ENCODE measurements at places on chromosomes 6 and 20.

DNA sequence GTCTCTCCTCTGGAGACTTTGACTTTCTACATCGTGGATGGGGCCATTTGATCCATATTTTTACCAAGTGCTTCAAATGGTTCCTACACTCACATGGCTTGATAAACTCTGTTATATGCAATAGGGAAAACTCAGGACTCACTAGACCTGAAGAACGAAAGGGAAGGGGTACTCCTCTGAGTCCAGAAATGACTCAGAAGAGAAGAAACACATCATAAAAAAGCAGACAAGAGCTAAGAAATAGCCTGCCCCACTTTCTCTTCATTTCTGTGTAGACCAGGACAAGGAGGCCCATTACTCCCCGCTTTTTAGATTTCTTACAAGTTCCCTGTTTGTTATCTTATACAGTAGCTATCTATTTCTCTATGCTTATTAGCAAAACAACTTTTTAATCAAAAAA is 369.8 kb upstream of the ARID1B start:
- DNase-seq: no peak

GRCh38 chr6:30150671-30151395 is 10.2 kb downstream of the TRIM10 start:
- DNase-seq: no peak

- DNase-seq: no peak
Measured at GRCh38 chr6:53192682-53193188, 44.1 kb upstream of the GCM1 start.

DNA sequence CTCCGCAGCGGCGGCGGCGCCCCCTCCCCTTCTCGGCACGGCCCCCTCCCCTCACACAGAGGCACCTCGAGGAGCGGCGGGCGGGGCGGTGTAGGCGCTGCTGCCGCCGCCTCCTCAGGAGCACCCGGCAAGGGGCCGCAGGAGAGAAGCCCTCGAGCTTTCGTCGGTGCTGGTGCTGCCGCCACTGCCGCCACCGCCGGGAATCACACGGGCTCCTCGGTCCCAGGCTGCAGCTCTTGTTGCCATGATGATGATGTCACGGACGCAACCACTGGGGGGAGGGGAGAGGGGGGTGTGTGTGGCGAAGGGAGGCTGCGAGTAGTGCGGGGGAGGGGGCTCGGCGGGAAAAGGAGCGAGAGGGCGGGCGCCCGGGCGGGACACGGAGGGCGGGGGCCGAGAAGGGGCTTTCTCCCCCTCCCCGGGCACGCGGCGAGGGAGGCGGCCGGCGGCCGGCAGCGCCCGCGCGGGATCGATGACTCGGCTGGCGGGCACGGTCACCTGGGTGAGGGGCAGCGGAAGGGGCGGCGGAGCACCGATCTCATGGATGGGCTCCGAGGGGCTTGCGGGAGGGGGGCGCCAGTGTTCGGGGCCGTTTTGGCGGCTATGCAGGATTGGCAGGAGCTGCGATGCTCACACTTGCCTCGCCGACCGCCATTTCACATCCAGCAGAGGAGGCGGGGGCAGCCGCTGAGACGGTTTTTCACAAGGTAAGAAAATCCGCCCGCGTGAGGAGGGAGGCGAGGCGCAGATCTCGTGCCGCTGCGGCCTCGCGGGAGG is at the start of gene REV3L:
TSS of gene REV3L (minus strand) at position 260 of the 777 bp plus-strand sequence. CDS start 330 bp downstream, outside the sequence.
- DNase-seq: peak; percentile 84

DNA sequence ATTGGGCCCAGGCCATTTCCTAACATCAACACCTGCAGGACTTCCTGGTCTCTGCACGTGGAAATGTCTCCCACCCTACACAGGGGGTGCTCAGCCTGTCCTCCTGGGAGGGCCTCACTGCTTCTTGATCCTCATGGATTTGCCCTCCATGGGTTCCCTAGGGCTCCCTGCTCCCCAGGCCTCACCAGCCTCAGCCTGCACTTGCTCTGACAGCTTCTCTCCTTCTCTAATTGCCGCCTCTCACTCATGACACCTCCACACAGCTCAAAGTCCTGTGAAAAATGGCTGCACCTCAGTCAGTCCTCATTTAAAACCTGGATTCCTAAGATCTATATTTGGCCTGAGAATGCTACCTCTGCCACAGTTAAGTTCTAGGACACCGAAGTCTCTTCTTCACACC is 130.6 kb downstream of the PXDC1 start:
- no peak for DNase-seq

- DNase-seq: no peak
Measured at GRCh38 chr20:63049561-63050221, 42.9 kb upstream of the BHLHE23 start.

DNA sequence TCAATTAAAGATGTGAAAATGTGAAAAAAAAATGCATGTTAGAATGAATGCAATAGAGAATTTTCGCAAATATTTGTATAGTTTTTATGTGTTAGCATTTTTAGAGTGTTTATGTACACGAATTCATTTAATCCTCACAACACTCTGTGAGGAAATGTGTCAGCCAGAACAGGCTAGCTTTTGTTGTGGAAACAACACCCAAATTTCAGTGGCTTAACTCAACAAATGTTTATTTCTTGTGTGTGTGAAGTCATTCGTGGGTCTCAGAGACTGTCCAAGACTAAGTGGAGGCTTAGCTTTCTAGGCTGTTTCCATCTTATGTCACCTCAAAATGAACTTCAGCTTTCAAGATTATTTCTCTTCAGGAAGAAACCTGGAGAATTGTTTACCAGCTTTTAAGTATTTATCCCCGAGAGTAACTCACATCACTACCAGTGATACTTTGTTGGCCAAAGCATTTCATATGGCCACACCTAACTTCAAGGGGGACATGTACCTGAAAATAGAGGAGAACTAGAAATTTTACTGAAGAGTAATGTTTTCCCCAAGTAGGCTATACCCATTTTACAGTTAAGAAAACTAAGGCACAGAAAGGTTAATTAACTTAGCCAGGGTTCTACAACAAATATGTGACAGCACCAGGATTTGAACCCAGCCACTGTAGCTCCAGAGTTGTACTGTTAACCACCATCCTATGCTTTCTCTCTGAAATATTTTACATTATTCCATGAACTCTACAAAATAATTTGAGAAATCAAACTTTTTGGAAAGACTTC is 306.1 kb downstream of the QKI start:
- DNase-seq: no peak

GRCh38 chr6:139166956-139167313 is 32.1 kb downstream of the HECA start:
- DNase-seq: no peak

DNA sequence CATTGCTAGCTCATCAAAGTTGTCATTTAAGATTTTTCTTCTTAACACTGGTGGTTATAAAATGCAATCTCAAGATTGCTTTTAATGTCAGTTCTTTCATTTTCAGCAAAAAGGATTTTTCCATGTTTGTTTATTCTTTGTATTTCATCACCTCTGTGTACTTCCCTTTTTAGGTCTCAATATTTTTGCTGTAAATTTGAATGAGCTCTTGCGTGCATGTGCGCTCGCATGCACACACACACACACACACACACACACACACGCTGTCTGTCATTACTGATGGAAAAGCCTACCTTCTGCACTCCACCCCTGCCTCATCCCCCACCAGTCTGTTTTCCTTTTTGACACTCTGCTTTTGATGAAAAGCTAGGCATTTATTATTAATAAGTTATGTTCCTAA is 85.3 kb upstream of the FYN start:
- DNase-seq: no peak

GRCh38 chr6:140669321-140669720 is 1294.9 kb upstream of the CITED2 start:
- DNase-seq: no peak

DNA sequence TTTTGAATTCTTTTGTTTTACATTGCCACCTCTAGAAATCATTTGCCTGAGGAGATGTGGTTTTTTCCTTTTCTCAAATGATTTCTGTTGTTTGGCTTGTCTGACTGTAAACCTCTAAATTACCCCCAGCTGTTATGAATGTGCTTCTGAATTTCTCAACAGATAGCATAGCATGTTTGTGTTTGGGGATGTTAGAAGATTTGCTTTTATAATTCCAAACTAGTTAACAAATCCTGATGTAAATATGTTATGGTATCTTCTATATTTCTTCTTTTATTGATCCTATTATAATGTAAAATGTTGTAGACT is 31.6 kb upstream of the EZR start:
- DNase-seq: no peak

GRCh38 chr6:3090013-3090412 is 21.7 kb downstream of the RIPK1 start:
- no peak for DNase-seq

- no peak for DNase-seq
Measured at GRCh38 chr6:72084992-72085569, 198.7 kb downstream of the RIMS1 start.
